H7 (cell line): ENCODE measurements at places on chromosomes 13 and 19.

- DNase-seq, result no peak
These were observed 47.7 kb upstream of the SPATA13 start for GRCh38 chr13:24112791-24113190.

- peak; percentile 23 for DNase-seq
These were observed 18.0 kb upstream of the RBM26 start for GRCh38 chr13:79423801-79424642.

DNA sequence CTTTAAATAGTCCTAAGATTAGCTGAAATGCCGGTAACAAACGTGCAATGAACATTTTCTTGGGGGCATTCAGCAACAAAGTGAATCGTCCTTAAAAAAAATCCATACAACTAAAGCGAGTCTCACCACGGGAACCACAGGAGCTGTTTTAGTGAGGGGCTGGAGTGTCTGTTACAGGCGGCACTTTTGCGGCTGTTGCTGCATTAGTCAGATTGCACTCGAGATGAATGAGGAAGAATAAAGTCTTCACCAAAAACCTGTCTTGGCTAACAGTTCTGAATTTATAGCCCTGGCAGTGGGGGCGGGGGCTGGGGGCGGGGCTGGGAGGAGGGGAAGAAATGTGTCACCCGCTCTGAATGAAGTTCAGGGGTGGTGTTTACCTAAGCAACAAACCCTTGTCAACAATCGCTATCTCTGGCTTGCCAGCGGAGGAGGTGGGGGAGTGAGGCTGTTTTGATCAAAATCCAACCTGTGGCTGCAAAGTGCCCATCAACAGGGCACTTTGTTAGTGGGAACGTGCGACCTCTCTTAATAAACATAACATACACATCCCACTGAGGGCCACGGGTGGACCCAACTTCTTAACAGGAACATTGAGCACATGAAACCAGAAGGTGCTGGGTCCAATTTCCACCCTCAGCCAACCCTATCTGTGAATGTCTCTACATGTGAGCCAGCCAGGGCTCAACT is 44.5 kb downstream of the RFX2 start:
- peak; percentile 73 for DNase-seq

GRCh38 chr13:76825430-76825829 is 60.8 kb downstream of the KCTD12 start:
- no peak for DNase-seq

DNA sequence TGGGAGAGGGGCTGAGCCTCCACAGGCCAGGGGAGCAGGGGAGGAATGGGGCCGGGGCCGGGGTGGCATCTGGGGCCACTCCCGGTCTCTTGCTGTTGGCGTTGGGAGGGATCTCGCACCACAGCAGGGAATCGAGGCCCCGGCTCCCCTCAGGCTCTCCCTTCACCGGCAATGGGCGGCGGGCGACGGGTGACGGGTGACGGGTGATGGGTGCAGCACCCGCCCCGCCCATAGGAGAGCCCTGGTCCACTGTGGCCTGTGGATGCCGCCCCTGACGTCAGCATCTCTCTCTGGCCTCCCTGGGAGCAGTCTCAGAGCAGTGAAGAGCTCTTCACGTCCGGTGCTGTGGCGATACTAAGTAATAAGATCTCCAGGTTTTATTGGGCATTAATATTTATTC is 133.6 kb downstream of the KDM4B start:
- no peak for DNase-seq

DNA sequence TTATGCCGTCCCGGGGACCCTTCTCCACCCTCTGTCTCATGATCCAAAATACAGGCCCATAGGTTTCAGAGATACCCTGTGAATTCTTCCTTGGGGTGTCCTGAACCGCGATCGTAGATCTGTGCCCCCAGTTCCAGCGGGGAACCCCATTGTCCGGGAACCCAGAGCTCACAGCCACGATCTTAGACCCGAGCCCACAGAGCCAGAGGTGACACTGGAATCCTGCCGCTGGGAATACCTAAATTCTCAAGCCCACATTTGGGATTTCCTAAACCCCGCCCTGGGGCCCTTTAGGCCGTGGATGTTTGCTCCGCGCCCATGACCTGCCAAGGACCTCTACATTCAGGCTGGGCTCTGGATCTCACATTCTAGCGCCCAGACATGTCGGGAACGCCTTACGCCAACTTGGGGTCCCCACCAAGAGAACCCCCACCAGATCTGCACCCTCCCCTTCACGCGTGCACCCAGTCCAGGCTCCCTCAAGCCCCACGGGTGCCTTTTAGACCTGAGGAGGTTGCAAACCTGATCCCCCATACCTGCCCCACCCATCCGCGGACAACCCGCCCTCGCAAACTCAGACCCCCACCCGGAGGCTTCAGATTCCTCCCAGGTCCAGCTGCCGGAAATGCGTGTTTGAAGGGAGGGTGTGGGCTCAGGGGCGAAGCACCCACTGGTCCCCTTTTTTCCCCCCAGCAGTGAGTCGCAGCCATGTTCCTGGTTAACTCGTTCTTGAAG is 605 bp downstream of the CAPNS1 start:
- DNase-seq, result peak; percentile 93

DNA sequence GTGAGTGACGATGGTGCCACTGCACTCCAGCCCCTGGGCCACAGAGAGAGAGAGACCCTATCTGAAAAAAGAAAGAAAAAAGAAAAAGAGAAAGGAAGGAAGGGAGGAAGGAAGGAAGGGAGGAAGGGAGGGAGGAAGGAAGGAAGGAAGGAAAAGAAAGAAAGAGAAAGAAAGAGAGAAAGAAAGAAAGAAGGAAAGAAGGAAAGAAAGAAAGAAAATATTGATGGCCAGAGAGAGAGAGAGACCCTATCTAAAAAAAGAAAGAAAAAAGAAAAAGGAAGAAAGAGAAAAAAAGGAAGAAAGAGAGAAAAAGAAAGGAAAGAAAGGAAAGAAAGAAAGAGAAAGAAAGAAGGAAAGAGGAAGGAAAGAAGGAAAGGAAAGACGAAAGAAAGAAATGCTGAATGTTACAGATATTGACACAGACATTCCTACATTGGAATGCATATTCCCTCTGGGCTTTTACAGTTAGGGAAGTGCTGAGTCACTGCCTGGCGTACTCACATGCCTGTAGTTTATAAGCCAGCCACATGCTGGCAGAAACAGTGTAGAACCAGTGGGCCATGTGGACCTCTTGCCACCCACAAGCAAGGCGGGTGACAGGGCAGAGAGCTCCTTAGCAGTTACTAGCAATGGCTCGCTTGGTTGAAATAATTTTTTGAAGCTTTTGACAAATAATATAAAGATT is 34.6 kb upstream of the SLC46A3 start:
- peak; percentile 45 for DNase-seq

DNA sequence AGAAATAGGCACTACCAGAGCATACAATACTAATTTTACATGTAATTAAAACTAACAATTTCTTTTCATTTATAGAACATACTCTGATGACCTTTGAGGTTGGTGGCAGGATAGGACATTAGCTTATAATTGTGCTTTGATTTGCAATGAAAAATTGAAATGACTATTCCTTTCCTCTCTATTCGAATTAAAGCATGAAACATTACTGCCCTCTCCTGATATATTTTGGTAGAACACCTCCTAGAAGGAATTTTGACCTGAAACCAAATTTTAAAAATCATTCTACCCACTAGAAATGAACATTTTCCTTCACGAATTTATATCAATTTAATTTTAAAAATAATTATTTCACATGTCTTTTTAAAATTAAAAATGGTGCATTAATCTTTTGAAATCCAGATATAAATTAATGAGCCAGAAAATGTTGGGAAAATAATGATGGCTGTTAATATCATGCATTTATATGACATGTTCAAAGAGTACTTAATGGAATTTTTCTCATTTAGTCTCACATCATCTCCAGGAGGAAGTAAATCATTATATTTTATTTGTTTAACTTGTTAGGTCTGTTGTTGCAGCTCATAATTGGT is 556.3 kb upstream of the ARGLU1 start:
- DNase-seq, result no peak
